ENCODE measurements at places on chromosomes 13 and 19.

- no peak for DNase-seq
Observed at GRCh38 chr19:8017808-8018207, 12.4 kb upstream of the ELAVL1 start.

DNA sequence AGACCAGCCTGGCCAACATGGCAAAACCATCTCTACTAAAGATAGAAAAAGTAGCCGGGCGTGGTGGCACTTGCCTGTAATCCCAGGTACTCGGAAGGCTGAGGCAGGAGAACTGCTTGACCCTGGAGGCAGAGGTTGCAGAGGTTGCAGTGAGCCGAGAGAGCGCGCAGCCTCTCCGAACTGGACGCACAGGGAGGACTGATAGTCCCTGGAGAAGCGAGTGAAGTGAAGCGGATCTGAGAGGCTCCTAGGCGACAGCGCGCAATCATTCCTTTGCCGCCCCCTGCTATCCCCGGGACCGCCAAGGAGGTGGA lies 233 bp downstream of the ZNF561 start:
- DNase-seq: no peak

- DNase-seq: no peak
Observed at GRCh38 chr19:7565332-7565731, 29.8 kb downstream of the PNPLA6 start.

- no peak for DNase-seq
Observed at GRCh38 chr13:48113756-48114130, 18.8 kb upstream of the MED4 start.

GRCh38 chr13:40109351-40109844 lies 453.9 kb downstream of the COG6 start:
- no peak for DNase-seq

DNA sequence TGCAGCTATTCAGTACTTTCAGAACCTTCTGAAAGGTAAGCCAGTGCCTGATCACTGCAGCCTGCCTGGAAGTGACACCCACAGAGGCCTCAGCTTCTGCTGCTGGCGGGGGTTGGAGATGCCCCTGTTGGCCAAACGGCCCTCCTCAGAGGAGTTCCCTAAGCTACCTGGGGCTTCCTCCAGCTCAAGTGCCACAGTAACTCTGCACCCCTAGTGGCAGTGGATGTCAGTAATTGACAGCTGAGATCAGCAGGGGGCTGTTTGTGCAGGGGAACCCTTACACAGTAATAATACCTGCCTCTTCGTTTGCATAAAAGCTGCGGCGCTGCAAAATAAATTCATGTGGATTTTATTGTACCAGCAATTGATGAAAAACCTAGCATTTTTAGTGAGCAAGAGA lies 28.9 kb downstream of the TDRD12 start:
- no peak for DNase-seq

- DNase-seq: no peak
Observed at GRCh38 chr19:15780610-15781418, 6.6 kb upstream of the OR10H5 start.

DNA sequence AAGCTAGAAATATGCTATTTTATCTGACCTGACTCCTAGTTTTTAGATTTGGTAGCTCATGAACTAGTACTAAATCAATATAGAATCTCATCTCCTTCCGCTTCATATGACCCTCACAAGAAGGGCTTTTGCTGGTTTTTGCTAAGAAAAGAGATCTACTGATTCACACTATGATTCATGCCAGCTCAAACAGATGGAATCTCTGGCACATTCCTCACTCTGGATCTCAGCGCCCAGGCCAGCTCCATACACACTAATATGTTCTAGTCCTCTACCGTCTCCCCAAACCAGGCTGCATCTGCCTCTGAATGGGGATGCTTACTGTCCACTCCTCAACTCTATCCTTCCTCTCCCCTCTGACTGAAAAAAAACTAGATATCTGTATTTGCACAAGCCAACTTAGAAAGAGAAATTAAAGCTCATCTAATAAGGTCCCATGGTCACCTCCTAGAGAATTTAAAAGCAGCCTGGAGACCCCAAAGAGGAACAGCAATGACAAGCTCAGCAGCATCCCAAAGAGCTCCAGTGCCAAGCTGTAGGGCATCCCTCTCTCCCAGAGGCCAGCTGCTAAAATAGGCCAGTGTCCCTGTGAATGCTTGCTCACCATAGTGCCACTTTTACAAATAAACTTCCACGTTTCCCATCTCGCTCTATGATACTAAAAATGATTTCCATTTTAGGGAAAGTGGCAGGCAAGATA lies 74.9 kb downstream of the LHFPL6 start:
- no peak for DNase-seq

DNA sequence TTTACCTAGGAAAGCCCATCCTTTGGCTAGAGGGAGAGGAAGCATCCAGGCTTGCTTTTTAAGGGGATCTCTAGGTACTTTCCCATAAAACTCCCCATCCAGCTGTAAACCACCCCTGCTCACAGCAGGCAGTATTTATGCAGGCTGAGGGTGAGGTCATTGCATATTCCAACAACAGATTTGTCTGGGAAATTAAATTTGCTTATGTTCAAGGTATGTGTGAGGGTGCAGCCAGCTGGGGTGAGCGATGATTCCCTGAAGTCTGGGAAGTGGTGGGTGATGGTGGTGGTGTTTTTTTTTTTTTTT lies 96.3 kb upstream of the C1QTNF9B start:
- no peak for DNase-seq

- peak; percentile 9 for DNase-seq
Observed at GRCh38 chr13:78430166-78430791, 173.1 kb downstream of the POU4F1 start.

DNA sequence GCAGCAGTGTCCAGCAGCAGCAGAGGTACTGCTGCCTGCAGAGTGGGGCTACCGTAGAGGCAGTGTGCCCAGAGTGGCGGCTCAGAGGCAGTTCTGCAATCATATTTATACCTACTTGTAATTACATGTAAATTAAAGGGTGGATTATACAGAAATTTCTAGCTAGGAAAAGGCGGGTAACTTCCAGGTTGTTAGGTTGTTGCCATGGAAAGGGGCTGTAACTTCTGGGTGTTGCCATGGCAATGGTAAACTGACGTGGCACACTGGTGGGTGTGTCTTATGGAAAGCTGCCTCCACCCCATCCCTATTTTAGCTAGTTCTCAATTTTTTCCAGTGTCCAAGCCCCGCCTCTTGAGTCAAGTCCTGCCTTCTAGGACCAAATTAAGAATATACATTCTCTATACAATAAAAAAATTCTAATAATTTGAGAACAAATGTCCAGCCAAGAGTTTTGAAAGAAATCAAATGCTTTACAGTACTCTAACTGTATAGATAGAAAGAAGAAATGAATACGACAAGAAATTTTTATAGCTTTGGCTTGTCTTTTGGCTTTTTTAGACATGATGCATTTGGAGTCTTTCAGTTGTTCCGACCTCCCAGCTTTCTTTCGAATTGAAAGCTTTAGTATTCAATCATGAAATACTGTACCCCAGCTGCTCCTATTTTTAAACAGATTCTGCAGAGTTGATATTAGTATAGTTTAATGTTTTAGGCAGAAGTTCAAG lies 816.6 kb downstream of the DIAPH3 start:
- no peak for DNase-seq
